ENCODE measurements at places on chromosomes 2 and 18.

DNA sequence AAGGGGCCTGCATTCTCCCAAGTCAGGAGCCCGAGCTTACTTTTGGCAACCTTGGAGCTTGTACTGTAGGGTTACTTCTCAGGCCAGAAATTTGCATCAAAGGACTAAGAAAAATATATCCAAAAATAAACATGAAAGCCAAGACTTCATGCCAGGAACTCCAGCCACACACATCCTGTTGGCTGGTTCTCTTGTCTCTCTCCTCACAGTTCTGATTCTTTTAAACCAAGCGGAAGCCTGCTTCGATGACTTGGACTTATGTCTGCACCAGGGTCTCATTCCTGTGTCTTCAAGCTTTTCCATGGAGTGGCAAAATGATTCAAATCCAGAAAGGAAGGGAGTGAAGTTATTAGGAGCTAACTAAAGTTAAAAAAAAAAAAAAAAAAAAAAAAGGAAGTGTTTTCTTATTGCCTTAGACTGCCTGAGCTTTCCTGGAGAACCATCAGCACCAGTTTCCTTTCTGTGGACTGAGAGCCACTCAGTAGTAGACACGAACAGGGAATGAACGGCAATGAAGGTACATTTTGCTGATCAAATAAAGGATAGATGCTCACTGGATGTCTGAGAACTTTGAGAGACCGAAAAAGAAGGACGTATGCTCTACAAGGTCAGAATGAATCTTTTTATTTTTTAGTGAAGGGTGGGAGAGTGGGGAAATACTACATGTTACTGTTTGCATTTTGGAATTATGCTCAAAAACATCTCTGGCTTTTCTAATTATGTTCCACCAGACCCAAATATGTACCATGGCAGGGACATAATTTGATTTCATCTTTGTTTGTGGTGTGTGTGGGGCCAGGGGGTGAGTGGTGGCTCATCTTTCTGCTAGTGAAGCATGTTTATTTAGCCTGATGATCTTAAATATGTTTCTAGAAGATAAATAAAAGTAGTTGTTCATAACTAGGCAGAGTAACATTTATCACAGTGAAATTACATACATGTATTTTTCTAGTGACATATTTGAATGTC lies 86.0 kb downstream of the RAPGEF4 start:
- no peak for DNase-seq

- no peak for DNase-seq
Observed at GRCh38 chr2:42949125-42949524, 156.7 kb upstream of the HAAO start.

GRCh38 chr2:56316011-56316410 lies 132.2 kb downstream of the CCDC85A start:
- no peak for DNase-seq

DNA sequence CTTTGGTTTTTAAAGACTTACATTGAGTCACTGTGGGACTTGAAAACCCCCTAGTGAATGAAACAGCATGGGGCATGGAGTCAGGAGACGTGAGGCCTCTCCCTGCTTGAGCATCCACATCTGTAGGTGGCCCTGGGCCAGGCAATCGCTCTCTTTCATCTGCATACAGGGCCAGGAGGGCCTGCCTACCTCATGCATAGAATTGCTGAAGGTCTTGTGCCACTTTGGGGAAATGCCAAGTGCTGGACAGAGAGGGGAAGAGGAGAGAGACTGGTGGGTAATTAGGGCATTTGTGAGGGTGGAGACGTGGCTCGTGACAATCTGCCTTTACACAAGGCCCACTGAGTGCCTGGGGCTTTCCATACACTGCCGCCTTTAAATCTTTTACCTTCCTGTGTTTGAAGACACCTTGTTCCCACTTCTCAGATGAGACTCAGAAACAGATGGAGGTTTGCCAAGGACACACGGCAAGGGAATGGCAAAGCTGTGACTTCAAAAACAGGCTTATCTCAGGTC lies 322.2 kb upstream of the HS6ST1 start:
- no peak for DNase-seq

DNA sequence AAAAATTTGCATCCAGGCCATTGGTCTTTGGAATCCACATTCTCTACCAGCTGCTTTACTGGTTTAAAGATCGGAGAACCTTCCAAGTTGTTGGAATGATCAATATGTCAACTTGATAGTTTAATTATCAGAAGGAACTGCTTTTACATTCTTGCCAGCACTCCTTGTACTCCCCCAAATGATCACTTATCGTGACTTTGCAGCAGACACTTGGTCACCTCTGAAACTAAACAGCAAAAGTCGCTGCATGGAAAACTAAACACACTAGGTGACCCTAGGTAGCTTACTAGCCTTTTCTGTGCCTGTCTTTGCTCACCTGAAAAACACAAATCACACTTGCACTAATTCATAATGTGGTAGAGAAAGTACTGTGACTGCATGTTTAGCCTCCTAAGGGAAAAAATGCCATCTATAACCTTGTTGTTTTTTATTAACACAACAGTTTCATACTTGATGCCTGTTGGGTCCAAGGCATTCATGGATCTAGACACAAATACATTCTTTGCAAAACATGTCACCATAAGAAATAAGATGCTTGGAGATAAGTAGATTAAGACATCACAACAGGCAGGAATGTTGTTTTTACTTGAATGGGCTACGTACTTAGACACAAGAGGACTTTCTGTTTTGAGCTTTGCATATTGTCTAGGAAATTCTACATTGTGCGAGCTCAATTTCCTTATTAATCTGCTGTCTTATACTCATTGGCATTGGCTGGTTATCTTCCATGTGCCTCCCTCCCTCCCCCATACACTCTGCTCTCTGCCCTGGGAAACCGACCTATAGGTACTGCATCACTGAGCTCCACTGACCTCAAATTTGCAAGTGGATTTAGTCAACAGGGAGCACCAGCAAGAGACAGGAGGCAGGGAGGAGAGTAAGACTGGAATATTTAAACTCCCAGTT lies 219.1 kb upstream of the STK17B start:
- no peak for DNase-seq

GRCh38 chr2:96859099-96859649 lies 1.4 kb upstream of the ANKRD39 start:
- DNase-seq, result no peak

DNA sequence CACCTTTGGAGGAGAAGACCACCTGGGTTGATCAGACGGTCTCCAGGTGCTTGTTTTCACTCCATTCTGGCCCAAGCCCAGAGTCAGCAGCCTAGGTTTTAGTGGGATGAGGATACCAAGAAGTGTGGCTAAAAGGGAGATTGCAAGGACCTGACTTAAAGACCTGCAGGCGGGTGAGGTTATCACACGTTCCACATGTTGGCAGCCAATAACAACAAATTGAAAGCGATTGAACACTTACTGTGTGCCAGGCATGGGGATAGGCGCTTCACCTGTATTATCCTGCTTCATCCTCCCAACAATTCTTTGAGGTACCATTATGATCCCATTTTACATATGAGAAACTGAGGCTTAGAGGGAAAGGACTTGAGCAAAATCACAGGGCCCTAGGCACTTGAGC lies 5.0 kb downstream of the ARL4C start:
- DNase-seq, result no peak

DNA sequence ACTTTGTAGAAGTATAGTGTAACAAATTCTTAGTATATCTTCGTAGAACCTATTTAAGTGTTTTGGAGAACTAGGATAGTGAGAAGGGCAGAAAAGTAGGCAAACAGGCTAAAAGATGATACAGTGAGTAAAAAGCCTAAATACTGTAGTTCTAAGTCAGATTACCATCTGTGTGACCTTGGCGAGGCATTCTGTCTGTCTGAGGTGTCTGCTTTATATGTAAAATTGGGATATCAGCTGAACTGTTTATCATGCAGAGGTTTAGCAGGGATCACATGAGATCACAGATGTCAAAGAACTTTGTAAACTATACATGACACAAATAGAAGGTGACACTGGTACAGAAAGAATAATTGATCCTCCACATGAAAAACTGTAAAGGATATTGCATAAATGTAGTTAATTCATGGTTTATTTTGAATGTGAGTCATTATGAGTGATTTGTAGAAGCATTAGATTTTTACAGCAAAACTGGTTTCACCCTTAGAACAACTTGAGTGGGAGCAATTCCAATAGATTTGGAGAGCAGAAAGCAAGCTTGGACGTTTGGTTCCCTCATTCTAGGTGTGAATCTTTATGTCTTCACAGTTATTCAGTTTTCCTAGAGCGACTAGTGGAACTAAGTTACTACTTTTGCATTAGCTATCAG lies 41.9 kb downstream of the TAF1B start:
- no peak for DNase-seq

- DNase-seq, result peak; percentile 36
Observed at GRCh38 chr2:25700221-25700660, 26.9 kb upstream of the DTNB start.
